Ammon's horn (tissue), 1 donor: ENCODE measurements at places on chromosomes 4 and X.

- DNase-seq = no peak
Measured at GRCh38 chr4:36651253-36651652, 369.8 kb downstream of the DTHD1 start.

GRCh38 chrX:153626025-153626633, 20.9 kb upstream of the DUSP9 start:
- no peak for DNase-seq

DNA sequence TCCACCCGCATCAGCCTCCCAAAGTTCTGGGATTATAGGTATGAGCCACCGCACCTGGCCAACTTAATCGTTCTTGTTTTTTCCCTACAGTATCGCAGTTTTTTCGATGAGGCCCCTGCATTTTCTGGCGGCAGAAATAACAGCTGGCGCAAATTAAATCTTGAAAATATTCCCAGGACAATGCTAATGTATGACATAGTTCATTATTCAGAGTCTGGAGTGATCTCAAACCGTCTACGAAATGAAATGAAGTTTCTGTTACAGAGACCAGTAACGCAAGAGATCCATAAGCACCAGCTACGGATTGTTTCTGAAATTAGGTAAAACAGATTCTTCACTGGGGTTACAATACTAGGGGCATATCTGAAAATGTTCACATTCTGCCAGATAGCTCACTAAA, 27.3 kb downstream of the CXorf58 start:
- DNase-seq = no peak

GRCh38 chr4:16225167-16225862, 956 bp downstream of the TAPT1 start:
- no peak for DNase-seq

DNA sequence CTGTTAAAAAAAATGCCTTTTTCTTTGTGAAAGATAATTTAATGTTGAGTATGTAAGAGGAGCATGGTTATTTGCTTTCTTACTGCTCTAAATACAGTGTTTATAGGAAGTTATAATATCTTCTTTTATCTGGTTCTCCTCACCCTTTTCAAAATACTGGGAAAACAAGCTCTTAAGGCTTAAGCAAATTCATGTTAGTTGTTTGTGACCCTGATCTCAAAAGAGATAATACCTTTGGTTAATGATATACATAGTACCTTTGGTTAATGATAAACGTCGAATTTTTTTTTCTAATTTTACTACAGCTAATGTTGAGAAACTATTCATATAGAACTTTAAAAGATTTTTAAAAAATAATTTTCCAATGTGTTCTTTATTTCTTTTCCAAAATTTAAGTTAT, 180.1 kb downstream of the RAPGEF2 start:
- no peak for DNase-seq

DNA sequence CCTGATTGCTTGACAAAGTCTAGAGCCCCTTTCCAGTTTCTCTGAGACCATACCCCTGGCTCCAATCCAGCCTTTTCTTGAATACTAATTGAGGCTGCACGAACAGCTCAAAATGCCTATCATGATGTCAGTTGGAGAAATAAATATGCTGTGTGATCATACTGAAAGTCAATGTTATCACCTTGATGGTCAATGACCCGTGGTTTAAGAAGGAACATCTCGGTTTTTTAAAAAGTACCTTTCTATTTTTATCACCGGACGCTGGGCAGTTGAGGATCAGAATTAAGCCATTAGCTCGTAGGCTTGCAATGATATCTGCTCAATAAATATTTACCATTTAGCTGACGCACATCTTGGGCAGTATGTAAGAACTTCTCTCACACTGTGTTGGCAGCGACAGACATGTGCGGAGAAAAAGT, 852 bp upstream of the WDR44 start:
- no peak for DNase-seq

DNA sequence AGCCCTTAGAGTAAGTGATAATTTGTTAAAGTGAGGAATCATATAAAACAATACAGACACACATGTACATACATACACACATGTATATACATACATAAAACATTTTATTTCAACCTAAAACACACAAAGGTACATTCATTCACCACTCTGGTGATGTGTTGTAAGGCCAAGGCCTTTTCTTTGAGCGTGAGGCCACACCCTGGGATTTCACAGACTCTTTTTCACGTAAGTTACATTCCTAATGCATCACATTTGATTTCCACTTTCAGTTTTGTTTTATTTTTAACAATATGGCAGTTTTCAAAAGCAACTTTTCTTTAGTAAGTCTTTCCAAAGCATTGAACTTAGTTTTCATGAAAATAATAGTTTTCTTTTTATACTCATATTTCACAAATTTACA, 170.7 kb downstream of the COL4A6 start:
- no peak for DNase-seq

DNA sequence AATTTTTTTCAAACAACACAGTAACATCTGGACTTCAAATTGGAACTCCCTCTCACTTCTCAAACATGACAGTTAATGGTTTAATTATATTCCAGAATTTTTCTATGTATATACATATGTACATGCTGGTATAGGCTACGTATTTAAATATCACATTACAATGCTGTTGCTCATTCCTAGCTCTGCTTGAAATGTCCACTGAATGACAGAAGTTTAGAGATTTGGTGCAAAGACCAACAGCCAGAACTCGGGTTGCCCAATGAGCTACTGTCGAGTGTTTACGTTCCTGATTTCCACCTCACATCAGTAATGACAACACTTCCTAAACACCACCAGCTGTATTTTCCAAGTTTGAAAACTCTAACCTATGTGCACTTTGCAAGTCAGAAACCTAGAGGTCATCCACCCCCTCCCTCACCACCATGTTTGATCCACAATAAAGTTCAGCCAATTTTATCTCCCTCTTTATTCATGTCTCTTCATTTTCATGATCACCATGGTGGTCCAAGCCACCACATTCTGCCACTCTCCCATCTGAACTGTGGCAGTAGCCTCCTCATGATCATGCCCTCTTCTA, 49.3 kb upstream of the RPL34 start:
- no peak for DNase-seq

DNA sequence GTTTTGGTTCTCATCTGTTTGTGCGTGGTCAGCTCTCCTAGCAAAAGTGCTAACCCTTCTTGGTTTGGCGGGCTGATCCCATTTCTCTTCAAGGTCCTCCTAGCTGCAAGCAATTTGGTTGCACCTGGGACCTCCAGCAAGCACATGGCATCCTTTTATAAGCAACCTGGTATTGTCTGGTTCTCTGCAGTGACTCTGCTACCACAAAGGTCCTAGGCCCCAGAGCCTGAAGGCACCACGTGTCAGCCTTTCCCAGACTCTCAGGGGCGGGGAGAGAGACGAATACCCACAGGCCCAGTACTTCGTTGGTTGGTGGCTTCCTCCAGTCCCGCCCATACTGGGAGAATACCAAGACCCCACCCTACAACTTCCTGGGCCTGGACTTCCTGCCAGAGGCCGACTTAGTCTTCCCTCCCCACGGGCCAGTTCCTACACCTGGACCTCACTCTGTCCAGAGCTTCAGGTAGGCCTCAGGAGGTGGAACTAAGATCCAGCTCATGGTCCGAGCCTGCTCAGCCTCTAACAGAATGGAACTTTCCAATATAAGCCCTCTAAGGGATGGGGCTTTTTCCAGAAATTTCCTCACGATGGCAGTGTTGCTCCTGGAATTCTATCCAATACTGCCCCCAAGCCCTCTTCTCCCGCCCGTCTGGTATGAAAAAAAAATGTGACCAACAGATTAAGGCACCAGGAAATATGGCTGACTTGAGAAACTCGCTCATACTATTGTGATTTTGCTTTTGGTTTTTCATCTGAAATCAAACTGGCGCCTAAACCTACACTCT, 192.5 kb upstream of the STK26 start:
- peak; percentile 80 for DNase-seq

DNA sequence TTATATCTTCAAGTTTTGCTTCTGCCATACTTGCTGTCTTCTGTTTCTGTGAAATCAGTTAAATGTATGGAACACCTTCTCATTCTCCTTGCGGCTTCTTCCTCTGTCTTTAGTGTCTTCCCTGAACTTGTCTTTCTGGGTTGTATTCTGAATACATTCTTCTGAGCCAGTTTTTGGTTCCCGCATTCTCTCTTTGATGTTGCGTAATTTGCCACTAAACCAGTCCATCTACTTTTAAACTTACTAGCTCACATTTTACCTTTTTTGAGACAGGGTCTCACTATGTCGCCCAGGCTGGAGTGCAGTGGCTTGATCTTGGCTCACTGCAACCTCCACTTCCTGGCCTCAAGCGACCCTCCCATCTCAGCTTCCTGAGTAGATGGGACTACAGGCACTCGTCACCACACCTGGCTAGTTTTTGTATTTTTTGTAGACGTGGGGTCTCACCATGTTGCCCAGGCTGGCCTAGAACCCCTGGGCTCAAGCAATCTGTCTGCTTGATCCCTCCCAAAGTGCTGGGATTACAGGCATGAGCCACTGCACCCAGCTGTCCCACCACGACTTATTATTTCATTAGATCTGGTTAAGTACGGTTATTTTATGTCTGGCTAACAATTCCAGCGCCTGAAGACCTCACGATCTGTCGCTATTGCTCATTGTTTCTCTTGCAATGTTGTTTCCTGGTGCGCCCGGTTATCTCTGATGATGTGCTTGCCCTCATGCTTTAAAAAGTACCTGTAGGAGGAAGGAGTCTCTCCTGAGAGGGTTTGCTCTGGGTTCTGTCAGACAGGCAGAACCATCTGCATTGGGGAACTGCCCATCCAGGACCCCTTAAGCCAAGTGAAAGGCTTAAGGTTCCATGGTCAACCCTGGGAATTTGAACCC, 9.8 kb upstream of the FAM3A start:
- no peak for DNase-seq

GRCh38 chrX:11261260-11261659, 32.0 kb upstream of the AMELX start:
- DNase-seq = no peak

GRCh38 chr4:184216515-184216914, 1.2 kb downstream of the ENPP6 start:
- no peak for DNase-seq

- DNase-seq = no peak
Measured at GRCh38 chr4:108693211-108693610, 42.8 kb downstream of the OSTC start.

- no peak for DNase-seq
Measured at GRCh38 chrX:7264399-7264798, 116.4 kb upstream of the PUDP start.

GRCh38 chr4:93710101-93710846, 118.3 kb upstream of the ATOH1 start:
- peak; percentile 58 for DNase-seq

DNA sequence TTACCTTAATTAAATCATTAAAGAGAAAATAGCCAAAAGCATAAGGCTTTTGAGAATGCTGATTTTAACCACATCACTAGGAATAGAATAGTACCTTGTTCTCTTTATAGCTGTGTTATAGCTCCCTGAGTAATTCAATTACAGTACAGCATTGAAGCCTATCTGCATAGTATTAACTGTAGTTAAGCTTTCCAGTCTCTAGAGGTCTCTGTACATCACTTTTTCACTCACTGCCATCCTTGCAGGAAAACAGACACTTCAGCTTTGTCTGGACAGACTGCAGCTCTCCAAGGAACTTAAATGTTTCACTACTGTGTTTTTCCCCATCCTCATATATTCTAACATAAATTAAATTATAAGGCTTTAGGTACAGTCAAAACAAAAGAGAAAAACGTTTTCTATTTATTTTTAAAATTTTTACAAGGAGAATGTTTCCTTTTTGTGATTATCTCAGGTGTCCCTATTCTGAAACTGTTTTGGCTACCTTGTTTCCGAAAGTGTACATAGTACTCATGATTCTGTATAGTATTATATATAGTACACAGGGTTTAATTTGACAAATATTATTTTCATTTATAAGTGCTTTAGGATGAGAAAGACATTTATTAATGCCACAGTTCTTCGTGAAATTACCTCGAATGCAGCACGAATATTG, 407.9 kb downstream of the PCDH18 start:
- peak; percentile 77 for DNase-seq

GRCh38 chr4:8303081-8303480, 33.5 kb downstream of the HTRA3 start:
- no peak for DNase-seq

- DNase-seq = no peak
Measured at GRCh38 chr4:8195431-8195830, 3.7 kb upstream of the SH3TC1 start.

- no peak for DNase-seq
Measured at GRCh38 chr4:33369446-33369845, 2649.3 kb downstream of the PCDH7 start.

- DNase-seq = no peak
Measured at GRCh38 chr4:48116582-48116981, 17.5 kb downstream of the TXK start.

DNA sequence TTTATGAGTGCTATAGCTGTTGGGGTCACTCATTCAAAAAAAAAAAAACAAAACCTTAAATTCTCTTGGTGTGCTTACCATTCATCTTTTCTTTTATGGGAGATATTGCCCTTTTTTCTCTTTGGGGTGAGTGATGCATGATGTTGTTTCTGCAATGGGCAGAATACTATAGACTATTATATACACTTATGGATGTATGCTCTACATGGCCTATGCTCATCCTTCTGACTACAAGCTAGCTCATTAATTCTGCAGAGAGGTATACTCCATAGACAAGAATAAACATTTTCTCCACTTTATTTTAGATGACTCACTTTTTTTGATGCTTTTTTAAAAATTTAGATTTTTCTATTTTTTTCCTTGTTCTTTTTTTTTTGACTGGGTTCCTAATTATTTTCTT, 160.3 kb upstream of the ANK2 start:
- DNase-seq = no peak

GRCh38 chr4:155903453-155903852, at the start of gene TDO2:
Gene TDO2 (plus strand): TSS chr4:155903696. CDS start chr4:155903759, 63 bp downstream.
- DNase-seq = no peak
